ENCODE measurements at places on chromosomes 2 and 18. TPM values are rescaled to one million over a fixed set of nuclear protein-coding genes. Genes with fewer than 3 reads are reported as not detected.

DNA sequence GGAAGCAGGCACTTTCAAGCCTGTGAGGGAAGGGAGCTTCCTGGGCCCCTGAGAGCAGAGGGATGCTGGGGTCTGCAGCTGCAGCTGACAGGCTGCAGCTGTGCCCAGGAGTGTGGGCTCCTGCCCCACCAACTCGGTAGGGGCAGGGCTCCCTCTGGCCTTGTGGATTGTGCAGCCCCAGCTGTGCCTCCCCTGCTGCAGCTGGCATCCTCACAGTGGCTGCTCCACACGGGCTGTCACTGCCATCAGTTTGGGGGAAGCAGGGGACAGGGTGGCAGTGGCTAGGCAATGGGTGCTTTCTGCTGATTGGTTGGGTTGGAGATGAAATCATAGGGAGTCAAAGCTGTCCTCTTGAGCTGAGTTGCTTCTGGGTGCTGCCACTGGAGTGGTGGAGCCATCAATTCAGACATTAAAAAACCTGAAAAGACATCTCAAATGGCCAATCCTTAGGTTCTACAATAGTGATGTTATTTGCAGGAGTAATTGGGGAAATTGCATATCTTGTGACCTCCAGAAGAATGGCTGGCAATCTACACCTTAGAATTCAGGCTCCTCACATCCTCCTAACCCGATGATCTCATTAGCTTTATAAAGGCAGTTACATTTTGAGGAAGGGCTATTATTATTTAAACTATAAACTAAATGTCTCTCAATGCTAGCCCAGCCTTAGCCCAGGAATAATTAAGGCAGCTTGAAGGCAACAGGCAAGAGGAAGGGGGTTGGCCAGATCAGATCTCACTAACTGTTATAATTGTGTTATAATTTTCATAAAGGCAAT, 41.3 kb downstream of the FAM171B start:
- DNase-seq: no peak

GRCh38 chr2:58918141-58918540, 677.0 kb upstream of the FANCL start:
- no peak for DNase-seq

ABCB11 gene
- not detected for total RNA-seq

- DNase-seq: no peak
Measured at GRCh38 chr18:13562494-13563029, 163.8 kb downstream of the FAM210A start.

CPLX4 gene
- total RNA-seq: not detected

GRCh38 chr2:42261518-42262195, 92.5 kb downstream of the EML4 start:
- DNase-seq: no peak

DNA sequence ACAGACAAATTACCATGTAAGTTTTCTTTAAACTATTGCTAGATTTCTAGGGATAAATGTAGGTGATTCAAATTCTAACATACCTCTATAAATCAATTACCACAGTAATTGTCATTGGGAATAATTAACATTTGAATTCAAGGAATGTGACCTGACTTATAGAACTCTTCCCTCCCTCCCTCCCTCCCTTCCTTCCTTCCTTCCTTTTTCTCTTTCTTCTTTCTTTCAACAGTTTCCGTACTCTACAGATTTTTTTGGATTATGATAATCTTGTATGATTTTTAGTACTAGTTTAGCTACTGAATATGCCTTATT, 18.2 kb upstream of the FTCDNL1 start:
- DNase-seq: no peak

PAX3 gene
- 5.5 TPM for total RNA-seq

DNA sequence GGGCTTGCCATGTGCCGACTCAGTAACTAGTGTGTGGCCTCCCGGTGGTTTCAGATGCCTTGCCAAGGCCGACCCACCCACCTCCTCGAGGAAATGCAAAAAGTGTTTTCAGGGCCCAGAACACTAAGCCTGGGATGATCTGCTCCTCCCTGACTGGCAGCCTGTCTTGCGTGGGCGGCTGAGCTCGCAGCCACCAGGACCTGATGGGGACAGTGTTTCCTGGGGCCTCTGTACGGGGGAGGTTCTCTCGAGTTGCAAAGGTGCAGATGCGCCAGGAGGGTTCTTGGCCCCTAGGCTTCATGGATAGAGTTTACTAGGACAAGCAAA, 85.2 kb downstream of the GLI2 start:
- peak; percentile 73 for DNase-seq

- DNase-seq: peak; percentile 41
Measured at GRCh38 chr2:174971868-174972781, 33.1 kb downstream of the CHN1 start.

GRCh38 chr2:158518084-158518483, 61.3 kb downstream of the PKP4 start:
- DNase-seq: peak; percentile 16

RFTN2 gene
- total RNA-seq: 1.5 TPM

DNA sequence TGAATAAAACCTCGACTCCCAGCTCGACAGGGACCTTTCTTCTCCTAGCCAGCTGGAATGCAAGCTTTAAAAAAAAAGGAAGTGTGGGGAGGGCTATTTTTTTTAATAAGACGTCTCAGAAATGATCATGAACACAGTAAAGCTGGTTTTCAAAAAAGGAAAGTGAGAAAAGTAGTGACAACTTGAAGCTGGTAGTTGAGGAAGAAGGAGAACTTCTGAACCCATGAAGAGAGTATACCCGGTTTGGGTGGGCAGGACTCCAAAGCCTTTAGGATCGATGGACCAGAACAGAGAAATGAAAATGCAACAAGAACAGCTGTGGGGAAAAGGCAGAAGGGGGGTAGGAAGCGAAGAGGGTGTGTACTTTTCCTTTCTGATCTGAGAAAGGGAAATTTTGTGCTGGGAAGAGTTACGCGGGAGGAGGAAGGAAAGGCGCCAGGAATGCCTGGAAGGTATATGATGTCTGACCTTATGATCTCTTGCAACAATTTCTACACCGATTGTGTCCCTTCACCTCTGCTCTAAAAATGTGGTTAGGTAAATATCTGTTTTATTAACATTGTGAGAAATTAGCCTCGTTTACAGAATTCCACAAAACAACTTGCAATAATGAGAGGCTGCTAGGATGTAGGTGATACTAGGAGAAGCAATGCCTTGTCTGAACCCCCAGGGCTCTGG, 22.6 kb upstream of the CYP1B1 start:
- peak; percentile 13 for DNase-seq

DNA sequence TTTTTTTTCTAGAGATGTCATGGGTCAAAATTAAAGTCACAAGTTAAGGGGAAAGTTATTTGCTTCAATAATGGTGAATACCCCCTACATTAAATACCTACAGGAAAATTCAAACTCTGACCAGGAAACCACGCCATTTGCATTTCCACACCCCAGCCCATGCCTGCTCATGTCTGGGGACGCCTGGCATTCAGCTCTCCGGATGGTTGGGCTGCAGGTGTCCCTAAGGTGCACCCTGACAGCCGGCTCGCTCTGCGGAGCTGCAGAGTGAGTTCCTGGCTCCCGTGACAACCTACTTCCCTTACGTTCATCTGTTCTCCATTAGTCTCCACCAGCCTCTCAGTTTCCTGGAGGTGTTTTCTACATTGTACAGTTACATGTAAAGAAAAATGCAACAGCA, 122.7 kb upstream of the RIOK3 start:
- no peak for DNase-seq

DNA sequence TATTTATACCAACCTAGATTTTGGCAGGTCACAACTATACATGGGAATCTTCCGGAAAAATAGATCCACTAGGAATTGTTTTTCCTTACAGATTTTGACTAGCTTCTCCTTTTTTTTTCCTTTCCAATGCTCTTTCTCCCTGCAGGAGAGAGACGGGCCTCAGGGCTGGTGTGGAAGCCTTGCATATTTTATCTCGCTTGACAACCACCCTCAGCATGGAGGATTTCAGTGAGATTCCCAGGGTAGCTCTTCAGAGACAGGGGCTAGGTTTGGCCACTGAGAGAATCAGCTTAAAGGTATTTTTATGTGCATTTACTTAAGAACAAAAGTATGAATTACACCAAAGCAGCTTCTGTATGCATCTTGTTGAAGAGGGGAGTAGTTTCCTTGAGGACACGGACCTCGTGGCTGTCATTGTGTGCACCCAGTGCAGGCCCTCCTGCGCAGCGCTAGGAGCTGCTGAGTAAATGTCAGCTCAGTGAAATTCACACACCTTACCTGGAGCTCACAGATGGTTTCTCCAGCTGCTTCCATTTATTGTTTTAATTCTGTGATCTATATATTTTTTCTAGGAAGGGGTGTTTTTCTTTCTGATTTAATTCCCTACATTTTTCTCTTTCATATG, 54.4 kb downstream of the TRAPPC12 start:
- no peak for DNase-seq

GRCh38 chr2:206713746-206714145, 4.5 kb downstream of the DYTN start:
- DNase-seq: no peak
